Epithelial cell of esophagus (primary cell): ENCODE measurements at places on chromosomes 7 and 10.

- DNase-seq: peak; percentile 63
Measured at GRCh38 chr10:129500617-129501339, 33.7 kb downstream of the MGMT start.

GRCh38 chr10:33117816-33118215 lies 159.8 kb upstream of the ITGB1 start:
- DNase-seq: no peak

DNA sequence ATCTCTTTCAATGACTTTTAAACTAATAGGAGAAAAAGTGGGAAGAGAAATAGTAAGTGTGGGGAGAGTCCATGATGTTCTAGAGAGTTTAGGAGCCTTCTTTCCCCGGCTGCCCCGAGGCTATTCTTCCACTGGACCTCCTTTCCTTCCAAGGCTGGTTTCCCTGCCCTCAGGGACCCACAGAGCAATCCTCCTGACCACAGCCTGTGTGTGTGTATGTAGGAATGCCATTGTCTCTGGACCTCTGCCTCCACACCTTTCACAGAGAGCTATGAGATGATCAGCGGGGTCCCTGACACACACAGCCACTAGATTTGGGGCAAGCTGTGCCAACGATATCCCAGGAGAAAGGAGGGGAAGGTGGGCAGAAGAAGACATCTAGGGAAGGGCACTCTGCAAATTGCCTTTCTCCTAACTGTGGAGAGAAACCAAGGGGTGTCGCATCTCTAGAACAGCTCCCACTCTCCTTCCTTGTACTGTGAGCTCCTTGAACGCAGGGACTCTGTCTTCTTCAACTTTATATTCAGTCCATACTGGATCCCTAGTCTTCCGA lies 13.3 kb upstream of the CHCHD3 start:
- DNase-seq: no peak

GRCh38 chr7:141073173-141073640 lies 657 bp upstream of the TMEM178B start:
- DNase-seq: peak; percentile 50

- no peak for DNase-seq
Measured at GRCh38 chr7:2651336-2651735, 19.6 kb downstream of the TTYH3 start.

DNA sequence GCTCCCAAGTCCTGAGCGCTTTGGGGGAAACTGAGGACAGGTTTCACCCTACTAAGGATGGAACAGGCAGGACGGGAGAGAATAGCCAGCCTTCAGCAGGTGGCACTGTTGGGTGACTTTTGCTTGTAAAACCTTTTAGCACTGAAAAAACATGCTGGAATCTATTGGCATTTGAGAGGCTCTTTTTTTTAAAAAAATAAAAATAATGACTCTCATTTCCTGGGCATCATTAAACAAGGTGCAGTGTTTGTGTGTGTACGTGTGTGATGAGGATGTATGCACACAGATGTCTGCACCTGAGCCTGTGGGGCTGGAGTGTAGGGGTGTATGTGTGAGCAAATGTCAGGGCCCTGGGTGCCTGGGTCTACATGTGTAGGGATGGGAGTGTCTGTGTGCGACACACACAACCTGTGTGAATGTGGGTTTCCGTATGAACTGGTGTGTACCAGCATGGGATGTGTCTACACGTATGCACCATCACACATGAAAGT lies 177.9 kb downstream of the RPS24 start:
- peak; percentile 44 for DNase-seq

GRCh38 chr7:140056431-140057142 lies 6.2 kb downstream of the PARP12 start:
- peak; percentile 54 for DNase-seq

GRCh38 chr7:45923290-45923689 lies 2.2 kb upstream of the IGFBP3 start:
- peak; percentile 77 for DNase-seq

GRCh38 chr10:119252051-119252465 lies 44.7 kb downstream of the GRK5 start:
- DNase-seq: no peak

GRCh38 chr7:156634117-156634516 lies 6.5 kb upstream of the RNF32 start:
- no peak for DNase-seq

DNA sequence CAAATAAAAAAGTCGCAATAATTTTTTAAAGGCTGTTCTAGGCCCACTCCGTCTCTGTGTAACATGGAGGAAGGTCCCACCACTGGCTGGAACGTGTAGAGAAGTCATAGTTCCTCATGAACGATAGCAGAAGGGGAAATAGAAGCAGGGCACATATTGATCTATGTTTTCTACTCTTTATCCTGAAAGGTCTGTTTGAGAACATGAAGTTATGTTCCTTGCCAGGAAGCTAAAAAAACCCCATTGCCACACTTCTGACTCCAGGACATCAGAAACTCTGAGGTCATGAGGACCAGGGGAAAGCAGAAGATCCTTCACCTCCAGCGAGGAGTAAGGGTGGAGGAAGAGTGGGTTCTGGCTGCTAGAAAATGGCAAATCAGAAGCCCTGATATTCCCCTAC lies 10.8 kb downstream of the ANKRD22 start:
- no peak for DNase-seq
